Stimulated activated CD8-positive, alpha-beta memory T cell treated with anti-CD3 and anti-CD28 coated beads, Interleukin-7, amount 100 ng/mL, for 1 hour (primary cell): ENCODE measurements at places on chromosomes 6 and 20.

GRCh38 chr6:157542414-157543160, 161.6 kb downstream of the ZDHHC14 start:
- no peak for DNase-seq

DNA sequence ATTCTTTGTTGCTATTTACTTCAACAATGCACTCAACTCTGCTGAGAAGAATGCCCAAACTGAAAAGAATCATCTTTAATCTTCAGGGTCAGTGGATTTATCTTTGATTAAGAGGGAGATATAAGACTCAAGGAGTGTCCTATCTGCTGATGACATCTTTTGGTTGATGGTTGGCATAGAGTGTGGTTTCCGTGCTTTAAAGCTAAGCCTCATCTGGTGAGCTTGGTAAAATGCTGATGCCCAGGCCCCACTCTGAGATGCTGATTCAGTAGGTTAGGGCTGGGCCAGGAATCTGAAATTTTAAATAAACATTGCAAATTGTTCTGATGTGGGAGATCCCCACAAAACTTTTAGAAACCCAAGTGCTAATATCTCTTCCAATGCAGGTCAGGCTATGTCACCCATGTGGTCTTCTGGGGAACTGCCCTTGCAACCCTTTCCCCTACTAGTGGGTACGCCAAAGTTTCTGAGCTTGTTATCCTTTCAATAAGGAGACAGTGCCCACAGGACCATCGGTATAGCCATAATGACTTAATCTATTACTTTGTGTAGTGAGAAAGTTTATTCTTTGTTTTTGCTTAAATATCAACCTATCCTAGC, 68.5 kb upstream of the ARMH2 start:
- no peak for DNase-seq

DNA sequence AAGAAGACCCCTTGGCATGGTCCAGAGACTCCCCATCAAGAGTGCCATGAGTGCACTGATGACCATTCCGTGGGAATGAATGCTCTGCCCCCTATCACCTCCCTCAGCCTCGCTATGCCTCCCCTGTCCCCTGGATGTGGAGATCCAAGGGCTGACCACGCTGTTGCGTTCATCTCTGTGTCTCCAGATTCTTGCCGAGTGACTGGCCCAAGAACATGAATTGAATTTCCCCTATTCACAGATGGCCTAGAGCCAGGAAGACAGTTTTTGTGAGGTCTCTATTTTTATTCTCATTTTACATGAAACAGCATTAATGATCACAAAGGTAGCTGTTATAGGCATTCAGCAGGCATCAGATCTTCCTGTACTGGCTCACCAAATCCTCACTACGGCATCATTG, 33.6 kb downstream of the MAFB start:
- DNase-seq = no peak

DNA sequence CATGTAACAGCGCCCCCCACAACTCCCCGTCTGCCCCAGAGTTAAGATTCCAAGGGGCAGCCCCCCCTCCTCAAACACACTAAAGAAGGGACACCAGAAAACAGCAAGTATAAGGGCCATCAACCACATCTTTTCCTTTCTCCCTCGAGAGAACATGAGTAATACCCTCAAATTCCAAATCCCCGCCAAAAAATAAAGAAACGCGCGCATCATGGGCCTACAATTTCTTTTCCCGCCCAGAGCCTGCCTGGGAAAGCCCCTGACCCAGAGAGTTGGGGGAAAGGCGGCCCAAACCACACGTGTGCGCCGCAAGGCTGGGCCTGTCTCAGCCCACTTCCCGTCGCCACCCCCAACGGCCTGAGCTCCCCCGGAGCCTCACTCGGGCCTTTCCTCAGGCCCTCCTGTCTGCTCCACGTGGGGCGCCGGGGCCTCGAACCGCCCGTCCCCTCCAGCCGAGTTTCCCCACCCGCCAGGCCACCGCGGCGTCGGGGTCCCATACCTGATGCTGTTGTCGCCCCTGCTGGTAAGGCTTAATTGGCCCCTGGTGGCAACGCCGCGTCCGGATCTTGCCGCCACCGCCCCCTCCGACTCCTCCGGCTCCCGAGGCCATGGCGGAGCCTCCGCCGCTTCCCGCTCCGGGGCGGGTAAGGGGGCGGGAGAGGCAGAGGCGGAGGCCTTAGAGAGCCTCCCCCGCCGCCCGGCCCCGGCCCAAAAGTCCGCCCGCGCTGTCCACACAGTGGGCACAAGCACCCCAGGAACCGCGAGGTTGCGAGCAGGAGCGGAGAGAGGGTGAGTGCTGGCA, 746 bp downstream of the NUP153 start:
- peak; percentile 64 for DNase-seq

DNA sequence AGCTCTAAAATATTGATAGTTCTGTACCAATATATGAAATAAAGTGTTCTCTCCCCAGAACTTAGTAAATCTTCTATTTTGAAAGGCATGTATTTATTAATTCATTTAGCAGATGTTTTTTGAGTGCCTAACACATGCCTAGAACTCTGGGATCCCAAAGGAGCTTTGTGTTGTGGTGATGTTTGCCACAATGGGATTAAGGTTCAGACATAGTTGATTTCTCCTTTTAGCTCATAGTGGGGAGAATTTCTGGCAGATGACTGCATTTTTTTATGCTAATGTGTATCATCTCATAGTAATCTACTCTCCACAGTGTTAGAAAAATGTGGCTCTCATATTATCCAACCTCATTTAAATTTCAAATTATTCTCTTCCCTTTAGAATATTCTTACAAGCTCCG, 21.7 kb downstream of the MYB start:
- DNase-seq = no peak

- DNase-seq = no peak
Measured at GRCh38 chr20:15658295-15658694, 915.0 kb downstream of the KIF16B start.

DNA sequence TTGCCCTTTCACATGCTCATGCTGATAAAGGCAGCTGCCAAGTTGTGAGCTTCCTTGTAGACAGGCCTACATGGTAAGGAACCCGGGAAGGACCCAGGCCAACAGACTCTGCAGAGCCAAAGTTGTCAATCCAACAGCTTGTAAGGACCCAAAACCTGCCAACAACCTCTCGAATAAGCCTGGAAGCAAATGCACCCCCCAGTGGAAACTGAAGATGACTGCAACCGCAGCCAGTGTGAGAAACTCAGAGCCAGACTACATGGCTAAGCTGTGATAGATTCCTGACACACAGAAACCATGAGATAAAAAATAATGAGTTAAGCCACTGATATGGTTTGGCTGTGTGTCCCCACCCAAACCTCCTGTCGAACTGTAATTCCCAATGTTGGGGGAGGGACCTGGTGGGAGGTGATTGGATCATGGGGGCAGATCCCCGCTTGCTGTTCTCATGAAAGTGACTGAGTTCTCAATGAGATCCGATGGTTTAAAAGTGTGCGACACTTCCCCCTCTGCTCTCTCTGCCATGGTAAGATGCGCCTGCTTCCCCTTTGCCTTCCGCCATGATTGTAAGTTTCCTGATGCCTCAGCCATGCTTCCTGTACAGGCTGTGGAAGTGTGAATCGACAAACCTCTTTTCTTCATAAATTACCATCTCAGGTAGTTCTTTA, 18.8 kb upstream of the CLPSL2 start:
- no peak for DNase-seq

DNA sequence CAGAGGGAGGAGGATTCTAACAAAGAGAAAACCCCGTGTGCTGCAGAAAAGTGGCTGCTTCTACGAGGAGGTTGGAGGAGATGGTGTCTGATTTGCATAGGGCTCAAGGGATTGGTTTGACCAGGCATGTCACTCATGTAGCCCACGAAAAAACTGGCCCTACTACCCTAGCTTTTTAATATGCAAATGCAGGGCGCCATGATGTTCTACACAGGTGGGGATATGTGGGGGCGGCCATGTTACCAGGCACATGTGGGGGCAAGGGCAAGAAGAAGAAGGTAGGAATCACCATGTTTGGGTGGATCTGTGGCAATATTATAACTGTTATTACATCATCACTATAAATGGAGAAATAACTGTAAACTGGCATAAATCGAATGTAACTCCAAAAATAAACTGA, 9.9 kb downstream of the KIAA1755 start:
- DNase-seq = no peak

- no peak for DNase-seq
Measured at GRCh38 chr6:129908858-129909257, 47.7 kb upstream of the TMEM244 start.
